ENCODE measurements at places on chromosomes 6 and 20.

DNA sequence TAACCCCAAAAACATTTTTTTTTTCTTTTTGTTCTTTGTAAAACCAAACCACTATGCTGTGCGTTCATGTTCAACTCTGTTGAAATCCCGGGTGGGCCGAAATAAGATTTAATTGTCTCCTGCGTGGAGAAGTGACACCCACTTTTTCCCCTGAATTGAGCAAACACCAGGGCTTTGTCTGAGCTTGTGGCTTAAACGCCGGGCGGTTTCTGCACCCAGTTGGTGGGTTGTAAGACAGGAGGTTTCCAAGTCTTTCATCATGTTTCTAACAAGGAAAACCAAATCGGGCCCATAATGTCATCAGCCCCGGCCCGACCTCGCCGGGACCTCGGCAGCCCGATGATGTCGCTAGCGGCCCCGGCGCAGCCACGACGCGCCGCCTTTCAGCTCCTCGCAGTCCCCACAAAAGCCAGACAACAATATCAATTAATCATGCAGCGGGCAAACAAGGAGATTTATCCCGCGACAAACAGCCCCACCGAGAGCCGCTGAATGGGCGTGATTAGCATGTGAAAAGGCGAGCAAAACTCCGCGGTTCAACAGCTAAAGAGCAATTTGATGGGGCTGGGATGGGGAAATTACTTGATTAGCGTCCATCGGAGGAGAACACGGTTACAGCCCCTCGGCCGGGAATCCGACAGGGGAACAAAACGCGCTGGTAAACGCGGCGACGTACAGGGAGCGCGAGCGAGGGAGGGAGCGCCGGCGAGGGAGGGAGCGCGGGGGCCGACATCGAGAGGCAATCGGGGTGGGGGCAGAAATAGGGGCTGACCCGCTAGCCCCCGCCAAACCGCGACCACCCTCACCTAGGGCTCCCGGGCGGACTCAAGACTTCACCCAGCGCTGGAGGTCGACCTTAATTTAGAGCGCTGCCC lies 5.3 kb downstream of the LINC00237 start:
- no peak for DNase-seq

- DNase-seq: no peak
Observed at GRCh38 chr6:68114463-68115047, 520.5 kb upstream of the ADGRB3 start.

DNA sequence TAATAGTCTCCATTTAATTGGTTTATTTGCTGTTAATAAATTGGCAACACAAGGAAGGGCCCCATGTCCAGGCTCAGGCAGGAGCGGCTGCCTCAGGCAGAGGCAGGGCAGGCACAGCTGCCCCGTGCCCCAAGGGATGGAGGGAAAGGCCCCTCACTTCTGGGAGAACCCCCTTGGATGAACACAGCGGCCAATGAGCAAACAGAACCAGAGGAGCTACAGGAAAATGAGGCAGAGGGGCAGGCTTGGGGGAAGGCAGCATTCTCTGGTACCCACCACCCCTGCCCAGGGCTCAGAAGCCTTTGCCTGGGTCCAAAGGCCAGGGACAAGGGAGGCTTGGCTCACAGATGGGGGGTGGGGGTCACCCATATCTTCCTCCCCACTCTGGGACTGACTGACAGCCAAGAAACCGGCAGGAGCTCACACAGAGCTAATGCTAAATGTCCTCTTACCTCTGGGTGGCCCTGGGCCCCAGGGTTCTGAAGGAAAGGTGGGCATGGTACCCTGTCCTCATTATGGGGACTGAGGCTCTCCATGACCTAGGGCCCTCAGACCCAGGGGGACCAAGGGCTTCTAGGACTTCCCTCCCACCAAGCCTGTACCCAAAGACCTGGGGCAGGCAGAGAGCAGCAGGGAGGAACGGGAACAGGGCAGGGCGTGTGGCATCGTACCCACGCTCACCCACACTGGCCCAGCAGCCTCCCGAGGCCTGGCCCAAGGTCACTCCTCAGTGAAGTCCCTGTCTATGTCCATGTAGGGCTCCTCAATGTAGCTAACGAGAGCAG lies 47.0 kb downstream of the MYH7B start:
- DNase-seq: no peak

DNA sequence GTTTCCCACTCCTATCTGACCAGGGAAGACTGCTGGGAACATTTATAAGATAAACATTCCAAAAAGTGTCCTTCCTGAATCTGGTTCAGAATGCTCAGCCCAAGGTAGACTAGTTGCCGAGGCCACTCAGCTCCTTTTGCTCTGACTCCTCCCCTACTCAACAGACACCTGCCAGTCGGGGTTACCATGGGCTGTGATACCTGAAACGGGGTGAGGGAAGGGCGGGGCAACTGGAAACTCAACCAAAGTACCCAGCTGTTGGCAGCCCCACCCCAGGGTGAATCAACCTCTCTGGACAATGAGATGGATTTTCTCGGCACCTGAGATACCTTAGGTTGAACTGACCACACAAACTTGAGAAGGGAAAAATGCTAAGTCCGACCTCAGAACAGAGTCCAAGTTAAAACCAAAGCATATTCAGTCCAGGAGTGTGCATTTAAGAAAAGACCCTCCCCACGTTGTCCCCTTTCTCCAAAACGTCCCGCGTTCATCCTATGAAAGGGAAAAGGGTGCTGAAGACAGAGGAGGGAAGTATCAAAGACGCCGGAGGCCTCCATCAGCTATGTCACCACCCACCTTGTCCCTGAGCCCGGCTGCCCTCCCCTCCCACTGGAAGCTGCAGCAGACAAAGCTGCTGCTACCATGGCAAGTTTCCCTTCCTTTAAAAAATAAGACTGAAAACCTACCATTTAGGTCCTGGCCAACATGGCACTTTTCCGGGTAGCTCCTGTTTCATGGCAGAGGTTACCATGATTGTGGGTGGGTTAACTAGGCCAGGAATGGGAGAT lies 100.1 kb downstream of the SLC23A2 start:
- DNase-seq: no peak

DNA sequence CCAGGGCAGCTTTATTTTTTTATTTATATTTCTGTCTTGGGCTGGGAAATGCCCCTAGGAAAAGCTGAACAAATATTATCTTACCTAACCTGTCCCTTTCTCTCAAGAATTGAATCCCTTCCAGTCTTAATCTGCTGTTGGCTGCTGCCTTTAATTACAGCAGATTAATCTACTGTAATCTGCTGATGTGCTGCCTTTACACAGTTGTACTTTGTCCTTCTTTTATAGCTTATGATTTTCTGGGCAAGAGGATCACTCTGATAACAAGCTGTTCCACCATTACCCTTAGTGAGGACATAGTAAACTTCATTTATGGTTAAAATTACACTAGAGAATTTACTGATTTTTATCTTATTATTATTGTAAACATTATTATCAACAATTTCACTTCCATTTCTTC lies 234.5 kb upstream of the MAN1A1 start:
- DNase-seq: no peak

GRCh38 chr6:12418946-12419345 lies 128.8 kb downstream of the EDN1 start:
- DNase-seq: no peak

- no peak for DNase-seq
Observed at GRCh38 chr20:32019156-32019510, 8.9 kb downstream of the CCM2L start.

DNA sequence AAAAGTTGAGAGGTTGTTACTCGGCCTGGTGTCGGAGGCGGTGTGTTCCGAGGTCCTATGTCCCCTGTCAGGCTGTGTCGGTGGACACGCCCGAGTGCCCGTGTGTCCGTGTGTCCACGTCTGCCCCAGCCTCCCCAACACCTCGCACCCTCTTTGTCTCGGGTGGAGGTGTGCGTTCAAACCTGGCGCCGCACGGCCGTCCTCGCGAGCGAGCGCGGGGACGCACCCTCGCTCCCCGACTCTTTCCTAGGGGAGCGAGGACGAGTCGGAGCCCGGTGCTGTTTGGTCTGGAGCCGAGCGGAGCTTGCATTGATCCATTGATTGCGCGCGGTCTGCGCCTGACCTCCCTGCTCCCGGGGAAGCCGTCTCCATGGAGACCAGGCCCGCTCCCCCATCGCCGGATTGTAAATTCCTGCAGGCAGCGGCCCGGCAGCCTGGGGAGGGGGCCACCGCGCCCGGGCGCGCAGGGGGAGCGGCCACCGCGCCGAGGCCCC lies 411 bp upstream of the SCUBE3 start:
- no peak for DNase-seq

- DNase-seq: no peak
Observed at GRCh38 chr20:21101932-21102575, 4.1 kb downstream of the LINC00237 start.

GRCh38 chr6:5946181-5946580 lies 60.5 kb downstream of the NRN1 start:
- no peak for DNase-seq

GRCh38 chr6:71106276-71106675 lies 149.4 kb upstream of the B3GAT2 start:
- no peak for DNase-seq

DNA sequence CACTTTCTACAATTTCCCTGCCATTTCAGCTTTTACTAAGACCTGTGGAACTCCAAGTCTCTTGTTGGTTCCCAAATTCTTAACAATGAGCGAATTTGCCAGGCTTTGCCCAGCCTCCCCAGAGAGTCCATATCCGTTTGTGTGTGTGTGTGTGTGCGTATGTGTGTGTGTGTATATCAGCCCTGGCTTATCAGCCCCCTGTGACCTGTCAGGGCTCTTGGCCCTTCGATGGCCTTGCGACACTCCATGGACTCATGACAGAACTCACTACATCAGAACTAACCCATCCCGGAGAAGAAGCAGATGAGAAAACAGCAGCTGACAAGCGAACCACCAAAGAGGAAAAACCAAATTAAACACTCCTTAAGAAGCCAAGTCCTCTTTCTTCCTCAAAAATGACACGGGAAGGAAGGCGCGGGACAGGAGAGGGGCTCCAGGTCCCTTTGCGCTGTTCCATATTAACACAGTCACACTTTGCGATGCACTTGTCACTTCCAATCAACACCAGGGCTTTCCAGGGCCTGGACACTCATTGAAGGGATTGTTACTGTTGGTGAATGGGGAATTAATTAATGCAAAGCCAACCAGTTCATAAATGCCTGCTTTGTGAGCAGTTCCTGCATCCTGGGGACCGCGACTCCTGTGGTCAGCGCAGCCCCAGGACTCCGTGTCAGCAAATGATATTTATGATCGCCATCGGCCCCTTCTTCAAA lies 524.0 kb downstream of the CD83 start:
- no peak for DNase-seq

- DNase-seq: no peak
Observed at GRCh38 chr6:134432036-134432435, 114.1 kb upstream of the SGK1 start.

DNA sequence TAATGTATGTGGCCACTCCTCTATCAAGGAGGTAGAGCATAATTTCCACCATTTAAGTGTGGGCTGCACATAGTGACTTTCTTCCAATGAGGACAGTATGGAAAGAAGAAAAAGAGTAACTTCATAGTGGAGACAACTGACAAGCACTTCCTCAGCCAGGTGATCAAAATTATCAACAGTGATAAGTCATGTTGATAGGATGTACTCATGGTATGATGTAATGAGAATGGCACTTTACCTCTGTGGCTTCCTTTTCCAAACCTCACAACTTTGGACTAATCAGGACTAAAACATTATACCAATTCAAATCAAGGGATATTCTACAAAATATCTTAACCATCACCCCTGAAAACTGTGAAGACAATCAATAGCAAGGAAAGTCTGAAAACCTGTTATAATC lies 302.3 kb upstream of the CITED2 start:
- DNase-seq: no peak

GRCh38 chr6:164258421-164258820 lies 843.9 kb downstream of the QKI start:
- DNase-seq: no peak

- DNase-seq: no peak
Observed at GRCh38 chr20:52004715-52005114, 186.9 kb downstream of the ZFP64 start.

- no peak for DNase-seq
Observed at GRCh38 chr20:36538026-36538722, 3.1 kb upstream of the MYL9 start.

DNA sequence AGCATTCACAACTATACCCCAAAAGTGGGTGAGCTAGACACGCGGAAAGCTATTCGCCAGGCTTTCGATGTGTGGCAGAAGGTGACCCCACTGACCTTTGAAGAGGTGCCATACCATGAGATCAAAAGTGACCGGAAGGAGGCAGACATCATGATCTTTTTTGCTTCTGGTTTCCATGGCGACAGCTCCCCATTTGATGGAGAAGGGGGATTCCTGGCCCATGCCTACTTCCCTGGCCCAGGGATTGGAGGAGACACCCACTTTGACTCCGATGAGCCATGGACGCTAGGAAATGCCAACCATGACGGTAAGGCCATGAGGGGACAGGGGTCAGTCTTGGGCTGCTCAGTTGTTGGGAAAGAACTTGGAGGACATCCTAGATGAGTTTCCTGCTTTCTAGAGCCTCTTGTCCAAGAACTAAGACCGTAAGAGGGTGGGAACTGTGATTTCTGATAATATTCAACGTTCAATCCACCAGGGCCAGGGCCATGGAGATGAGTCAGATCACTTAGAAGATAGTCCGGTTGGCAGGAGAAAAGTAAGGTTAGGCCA lies 23.4 kb downstream of the MMP24OS start:
- DNase-seq: no peak

- DNase-seq: no peak
Observed at GRCh38 chr6:7899889-7900213, 10.7 kb downstream of the TXNDC5 start.

DNA sequence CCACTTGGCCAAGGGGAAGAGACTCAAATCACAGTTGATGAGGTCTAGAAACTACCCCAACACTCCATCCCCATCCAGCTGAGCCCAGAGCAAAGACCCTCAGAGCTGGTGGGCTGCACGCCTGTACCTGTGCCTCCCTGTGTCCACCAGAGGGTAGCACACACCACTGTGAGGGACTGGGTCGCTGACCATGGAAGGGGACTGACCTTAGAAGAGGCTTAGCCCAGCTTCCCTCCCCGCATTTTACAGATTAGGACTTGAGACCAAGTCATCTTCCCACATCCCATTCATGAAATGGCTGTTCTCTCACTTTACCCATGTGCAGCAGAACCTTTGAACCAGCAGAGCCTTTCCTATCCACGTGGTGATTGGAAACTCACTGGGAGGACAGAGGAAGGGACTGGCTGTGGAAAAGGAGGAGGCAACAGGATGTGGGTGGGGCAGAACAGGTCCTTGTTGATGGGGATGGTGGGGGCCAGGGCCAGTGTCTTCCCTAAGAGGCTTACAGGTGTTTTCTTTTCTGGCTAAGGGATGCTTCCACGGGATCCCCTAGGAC lies 44.3 kb downstream of the CPXM1 start:
- DNase-seq: no peak

DNA sequence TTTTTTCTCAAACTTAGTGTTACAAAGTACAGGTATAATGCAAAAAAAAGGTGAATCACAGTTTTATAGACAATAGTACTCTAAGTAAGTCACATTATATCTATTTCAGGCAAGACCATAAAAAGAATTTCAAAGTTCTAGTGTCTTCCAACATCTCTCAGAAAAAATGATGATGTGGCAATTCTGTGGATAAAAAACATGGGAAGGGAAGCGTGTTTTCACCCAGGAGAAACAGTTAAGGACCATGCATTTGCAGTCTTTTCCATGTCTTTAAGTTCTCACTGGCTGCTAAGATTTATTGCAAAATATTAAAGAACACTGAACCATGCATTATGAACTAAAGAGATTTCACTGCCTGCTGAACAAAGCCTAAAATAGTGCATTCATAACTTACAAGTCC lies 1.8 kb downstream of the SSR1 start:
- no peak for DNase-seq

All from hematopoietic multipotent progenitor cell (in vitro differentiated cells).